ENCODE measurements at places on chromosomes 3 and 15.

GRCh38 chr3:154992655-154993054 lies 87.5 kb upstream of the MME start:
- DNase-seq, result no peak

GRCh38 chr15:40328176-40328575 lies 4.7 kb downstream of the INAFM2 start:
- DNase-seq, result no peak

DNA sequence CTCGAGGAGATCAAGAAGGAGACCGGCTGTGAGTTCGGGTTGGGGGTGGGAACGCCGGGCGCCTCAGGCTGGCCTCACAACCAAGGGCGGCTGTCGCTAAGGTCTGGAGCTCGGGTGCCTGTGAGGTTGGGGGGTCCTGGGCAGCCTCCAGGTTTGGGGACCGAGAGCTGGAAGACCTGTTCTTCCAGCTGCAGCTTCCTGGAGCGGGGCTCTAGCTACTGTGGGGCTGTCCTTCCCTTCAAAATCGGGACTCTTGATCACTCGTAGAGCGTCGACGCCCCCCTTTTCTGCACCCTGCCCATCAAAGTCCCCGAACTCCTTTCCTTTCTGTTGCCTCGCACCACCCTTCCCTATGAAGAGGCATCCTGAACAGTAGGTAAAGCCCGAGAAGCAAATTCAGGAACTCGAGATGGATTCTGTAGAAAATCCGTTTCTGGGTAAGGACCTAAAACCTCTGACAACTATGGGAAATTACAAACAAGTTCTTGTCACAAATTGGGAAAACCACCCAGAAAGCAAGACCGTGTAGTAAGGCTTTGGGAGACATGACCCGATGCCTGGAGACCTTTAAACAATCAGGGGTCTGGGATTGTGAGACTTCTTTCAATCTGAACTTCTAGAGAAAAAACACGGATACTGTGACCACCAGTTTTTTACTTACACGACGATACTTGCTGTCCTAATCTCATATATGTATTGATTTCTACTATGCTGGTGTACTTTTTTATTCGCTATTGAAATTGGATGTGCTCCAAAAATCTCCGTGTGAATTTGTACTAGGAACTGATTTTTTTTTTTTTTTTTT lies 556 bp downstream of the CHP1 start:
- peak; percentile 3 for DNase-seq

GRCh38 chr3:51224843-51225242 lies 160.2 kb upstream of the MANF start:
- DNase-seq, result no peak

GRCh38 chr3:89402051-89402450 lies 294.6 kb downstream of the EPHA3 start:
- DNase-seq, result no peak

DNA sequence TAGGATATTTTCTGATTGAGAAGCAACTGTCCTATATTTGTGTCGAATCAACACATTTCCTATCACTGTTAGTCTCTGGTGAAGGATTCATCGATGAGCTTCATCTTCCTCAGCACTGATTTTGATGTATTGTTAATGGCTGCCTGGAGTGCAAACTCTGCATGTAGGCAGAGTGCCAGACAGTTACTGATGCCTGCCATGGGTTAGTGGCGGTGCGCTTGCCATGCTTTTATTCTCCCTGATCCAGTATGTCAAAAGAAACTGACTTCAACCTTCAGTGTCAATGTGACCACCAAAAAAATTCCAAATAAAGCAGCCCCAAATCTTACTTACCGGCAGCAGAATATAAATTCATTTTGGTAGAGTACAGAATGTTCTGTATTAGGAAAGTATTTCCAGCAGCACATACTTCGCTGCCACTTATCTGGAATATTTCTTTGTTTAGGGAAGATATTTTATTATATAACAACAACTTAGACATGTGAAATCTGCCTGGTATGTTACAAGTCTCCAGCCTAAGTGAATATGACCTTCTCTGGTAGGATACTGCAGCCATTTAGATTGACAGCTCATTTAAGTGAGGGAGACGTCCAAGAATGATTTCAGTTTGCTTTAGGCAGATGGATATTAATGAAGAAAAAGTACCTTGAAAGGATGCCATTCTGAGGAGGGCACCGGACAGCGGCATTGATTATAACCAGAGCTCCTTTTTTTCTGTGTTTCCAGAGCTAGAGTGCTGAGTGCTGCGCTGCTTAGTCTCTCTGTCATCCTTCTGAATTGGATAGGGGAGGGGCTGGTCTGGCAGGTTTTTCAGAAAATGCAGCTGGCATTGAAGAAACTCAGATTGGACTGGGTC lies 59.9 kb downstream of the ARHGEF26 start:
- peak; percentile 60 for DNase-seq

DNA sequence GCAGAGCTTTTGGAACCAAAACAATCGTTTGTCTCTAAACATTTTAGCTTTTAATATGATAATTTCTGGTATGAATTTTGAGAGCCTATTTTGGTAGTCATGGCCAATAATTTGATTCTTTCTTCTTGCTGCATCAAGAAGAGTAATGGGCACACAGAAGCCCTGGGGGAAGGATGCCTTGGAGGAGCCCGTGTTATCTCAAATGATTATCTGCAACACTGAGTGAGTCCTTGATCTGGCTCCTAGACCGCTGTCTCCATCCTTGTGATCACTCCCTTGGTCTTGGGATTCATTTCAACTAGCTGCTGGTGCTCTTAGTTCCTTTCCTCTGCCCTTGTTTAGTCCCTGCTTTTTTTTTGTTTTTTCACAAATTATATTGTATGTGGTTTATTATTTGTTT lies 77.9 kb upstream of the CCNL1 start:
- DNase-seq, result no peak

GRCh38 chr3:115912372-115912771 lies 289.1 kb downstream of the GAP43 start:
- DNase-seq, result no peak

DNA sequence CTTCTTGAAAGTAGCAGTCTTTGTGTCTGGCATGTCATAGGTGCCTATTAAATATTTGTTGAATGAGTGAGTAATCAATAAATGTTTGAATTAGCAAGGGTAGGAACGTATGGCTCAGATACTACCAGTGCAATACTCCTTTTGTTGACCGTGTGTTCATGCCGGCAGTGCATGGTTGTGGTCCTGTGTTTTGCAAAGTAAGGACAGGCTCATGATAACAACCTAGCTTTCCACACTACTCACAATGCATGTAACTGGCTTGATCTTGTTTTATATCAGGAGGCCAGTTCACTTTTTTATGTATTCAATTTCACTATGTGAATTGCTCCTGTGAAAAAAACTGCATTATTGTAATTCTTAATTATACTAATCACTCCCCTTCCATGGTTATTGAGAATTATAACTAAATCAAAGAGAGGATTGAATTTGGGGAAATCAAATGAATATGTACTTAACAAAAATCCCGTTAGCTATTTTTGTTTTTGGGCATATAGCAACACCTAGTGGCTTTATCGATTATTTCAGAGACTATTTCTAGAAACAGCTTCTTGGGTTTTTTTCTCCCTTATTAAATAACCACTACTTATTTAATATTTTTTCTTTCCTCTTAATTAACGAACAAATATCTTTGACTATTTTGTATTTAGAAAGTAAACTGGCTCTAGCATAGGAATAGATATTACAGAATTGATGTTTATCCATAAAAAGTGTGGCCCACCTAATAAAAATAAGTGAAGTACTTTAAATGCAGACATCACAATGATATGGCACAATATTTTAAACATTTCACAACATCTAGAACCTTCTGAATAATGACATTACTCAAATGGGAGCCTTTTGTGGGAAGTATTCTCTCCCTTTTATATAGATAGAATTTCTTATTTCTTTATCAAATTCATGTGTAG lies 218.5 kb downstream of the BBX start:
- peak; percentile 75 for DNase-seq

- no peak for DNase-seq
Observed at GRCh38 chr3:173770011-173770410, 372.5 kb downstream of the NLGN1 start.

- DNase-seq, result peak; percentile 79
Observed at GRCh38 chr3:139353920-139354556, 10.2 kb downstream of the MRPS22 start.

GRCh38 chr3:186589121-186589520 lies 18.6 kb downstream of the DNAJB11 start:
- peak; percentile 10 for DNase-seq

DNA sequence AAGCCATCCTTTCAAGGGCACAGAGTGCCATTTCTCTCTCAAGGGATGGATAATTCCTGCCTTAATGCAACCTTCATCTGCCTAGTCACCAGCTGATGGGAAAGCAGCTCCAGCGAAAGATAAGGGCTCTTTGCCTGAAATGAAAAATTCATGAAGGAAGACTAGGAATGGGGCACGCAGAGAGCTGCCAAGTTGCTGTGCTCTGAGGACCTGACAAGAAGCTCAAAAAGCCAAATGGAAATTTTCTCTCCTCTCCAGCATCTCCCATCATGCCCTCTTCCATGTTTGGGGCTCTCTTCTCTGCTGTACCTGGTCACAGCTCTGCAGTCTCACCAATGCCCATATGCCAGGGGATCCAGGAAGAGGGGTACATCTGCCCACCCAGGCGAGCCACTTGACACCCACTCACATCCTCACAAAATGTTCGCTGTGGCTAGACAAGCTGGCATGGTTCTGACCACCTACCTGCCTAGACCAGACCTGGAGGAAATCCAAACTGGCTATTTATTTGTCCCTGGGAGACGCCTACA lies 29.3 kb upstream of the ABHD2 start:
- no peak for DNase-seq

- no peak for DNase-seq
Observed at GRCh38 chr15:75008221-75008625, 12.9 kb downstream of the SCAMP5 start.

DNA sequence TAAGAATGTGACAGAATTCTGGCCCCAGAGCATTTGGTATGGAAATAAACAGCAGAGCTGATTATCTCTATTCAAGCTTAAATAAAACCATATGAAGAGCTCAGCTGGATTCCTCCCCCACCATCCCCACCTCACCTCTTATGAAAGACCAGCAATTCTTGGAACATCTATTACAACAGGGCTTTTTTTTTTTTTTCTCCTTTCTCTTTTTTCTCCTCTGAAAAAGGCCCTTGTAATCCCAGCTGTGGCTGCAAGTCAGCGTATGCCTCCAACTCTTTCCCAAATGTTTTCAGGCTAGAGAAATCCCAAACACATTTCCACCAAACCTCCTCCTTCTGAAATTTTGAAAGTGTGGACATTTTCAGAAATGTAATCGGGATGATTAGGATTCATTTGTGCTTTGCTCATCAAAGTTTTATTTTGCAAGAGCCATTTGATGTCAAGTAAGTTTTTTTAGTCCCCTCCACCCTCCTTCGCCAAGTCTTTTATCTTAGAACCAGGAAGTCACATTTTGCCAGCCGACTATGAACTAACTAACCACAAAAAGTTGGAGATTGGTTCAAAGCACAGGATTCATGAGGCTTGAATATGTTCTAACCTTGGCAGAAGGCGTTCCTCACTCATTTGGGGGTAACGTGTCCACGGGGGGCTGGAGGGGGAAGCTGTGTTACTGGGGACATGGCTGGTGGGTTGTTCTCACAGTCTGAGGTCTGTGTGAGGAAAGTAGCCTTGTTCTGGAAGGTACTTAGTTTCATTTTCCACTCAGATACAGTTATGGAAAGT lies 142.0 kb upstream of the PDZRN3 start:
- DNase-seq, result peak; percentile 45

GRCh38 chr3:171415070-171415469 lies 45.1 kb downstream of the TNIK start:
- DNase-seq, result no peak

DNA sequence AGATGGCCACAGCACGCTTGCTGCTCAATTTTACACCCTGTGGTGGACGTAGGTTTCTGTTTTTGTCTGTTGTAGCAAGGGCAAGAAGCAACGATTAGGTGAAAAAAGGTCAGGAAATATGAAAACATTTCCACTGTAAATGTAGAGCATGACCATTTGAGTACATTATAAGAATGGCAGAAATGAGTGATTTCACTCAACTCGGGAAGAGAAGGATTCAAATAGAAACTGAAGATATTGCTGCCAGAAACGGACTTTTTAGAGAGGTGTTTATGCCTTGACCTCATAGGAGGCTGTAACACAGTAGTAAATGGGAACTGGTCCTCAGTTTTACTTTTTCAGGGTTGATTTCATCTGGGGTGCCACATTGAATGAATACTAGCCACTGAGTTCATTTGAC lies 33.1 kb upstream of the GASK1A start:
- no peak for DNase-seq

DNA sequence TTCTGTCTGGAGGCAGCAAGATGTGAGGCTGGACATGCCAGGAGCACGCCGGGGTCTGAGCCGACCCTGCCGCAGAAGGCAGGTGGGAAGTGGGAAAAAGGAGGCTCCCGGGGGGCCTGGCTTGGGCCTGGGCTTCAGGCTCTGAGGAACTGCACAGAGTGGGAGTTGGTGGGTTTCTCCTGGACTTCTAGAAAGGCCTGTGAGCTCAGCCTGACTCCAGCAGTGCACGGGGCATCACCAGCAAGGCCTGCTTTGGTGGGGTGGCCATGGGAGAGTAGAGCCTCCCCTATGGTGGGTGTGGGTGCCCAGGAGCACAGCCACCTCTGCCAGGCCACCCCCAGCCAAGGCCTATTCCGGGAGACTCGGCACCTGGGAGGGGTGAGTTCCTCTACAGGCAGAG lies 18.1 kb upstream of the SLC41A3 start:
- DNase-seq, result no peak

DNA sequence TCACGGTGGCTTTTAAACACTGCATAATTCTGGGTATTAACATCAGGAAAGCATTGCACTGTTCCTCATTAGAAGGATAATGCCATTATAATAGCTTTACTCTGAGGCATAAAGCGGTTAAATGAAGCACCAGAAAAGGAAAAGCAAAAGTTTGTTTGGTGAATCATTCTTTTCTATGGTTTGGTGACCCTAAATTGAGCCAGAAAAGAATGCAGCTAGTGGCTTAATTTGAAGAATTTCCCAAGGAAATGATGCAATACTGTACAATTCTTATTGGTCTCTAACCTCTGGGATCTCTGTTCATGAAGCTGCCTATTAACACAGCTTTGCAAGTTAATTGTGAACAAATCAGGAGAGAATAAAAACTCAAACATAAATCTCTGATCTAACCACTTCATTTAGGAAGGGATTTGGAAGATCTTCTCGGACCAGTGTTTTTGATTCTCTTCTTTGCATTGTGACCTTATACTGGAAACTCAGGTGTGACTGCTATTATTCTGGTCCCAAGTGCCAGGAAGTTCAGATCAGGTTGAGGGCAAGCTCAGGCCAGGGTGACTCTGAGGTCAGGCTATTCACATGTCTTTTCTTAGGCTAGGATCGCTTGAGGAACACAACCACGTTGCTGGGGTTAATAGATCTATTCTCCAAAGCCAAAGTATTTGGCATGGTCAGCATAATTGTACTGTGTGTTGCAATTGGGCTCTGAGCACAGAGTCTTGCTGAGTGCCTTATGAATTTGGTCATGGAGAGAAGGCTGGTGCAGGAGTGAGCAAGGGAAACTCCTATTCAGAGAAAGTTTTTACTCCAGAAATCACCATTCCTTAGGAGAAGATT lies 11.3 kb upstream of the DLG1 start:
- DNase-seq, result no peak

GRCh38 chr3:124951511-124952281 lies 17.1 kb upstream of the MUC13 start:
- no peak for DNase-seq

GRCh38 chr15:33234020-33234461 lies 39.5 kb upstream of the FMN1 start:
- peak; percentile 81 for DNase-seq

Measured in brain (organoid and tissue), 16 donors.